Activated T-helper 1 cell treated with anti-CD3 and anti-CD28 coated beads, Interleukin-2, amount 50 U/mL, for 16 hours (primary cell): ENCODE measurements at places on chromosomes 6 and 20.

DNA sequence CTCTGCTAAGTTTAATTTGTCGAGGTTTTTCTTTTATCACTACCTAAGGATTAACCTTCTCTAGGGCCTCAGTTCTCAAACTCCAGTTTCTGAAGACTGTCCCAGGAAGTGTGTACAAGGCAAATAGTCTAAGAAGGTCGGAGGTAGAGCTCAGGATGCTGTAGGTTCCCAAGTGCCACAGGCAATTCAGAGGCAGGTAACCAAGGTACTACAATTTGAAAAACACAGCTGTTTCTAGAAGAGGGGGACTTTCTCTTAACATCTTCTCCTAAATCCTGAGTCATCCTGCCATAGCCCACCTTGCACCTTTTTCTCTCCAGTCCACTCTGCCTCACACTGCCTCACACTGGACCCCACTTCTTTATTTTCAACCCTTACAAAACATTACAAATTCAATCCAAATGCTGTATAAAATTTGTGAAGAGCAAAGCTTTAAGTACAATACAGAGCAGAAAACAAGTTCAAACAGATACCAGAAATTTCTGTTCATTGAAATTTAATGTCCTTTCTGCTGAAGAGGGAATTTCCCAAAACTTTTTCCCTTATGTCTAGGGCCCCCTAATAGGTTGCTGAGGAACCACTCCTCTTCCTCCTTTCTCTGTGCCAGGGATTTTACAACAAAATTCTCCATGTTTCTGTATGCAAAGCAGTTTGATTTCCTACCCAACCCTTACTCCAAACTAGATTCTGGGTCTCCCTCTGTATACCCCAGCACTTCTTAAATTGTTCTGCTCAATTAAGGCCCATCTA is 43.0 kb downstream of the FRK start:
- no peak for DNase-seq

DNA sequence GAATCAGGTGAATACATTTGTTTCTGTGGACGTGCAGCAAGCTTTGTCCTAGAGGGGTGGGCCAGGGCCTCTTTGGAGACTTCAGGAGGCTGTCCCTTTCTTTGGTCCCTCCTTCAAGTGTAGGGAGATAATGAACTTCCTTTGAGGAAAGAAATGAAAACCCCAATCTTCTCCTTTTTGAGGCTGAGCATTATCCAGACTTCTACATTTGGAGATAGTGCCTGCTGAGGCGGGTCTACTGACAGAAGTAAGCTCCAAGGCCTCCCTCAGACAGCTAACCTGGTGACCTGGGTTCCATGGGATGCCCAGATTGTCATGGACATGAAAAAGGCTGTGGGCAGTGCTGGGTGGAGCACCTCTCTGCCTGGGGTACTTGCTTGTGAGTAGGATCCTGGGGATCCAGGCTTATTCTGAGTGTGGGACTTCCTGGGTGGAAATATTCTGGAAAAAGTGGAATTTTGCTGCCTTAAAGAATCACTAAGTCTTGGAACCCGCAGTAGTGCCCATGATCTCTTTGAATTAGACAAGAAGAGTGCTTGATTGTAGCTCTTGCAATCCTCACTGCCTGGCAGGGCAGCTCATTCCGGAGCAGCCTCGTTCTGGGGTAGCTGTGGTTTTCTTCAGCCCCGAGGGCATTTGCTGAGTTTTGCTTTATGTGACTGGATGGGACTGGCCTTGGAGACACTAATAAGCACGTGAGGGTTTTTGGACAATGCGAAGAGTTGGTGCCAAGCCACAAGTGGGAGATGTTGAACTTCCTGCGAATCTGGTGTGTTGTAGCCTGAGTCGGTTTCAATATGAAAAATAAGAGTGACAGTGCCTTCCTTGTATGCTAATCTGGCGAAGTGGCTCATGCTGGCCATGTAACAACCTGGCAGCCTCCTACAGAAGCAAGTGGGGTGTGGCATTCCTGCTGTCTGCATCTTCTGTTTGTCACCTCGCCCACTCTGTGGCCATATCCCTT is 28.1 kb downstream of the SNRNP48 start:
- DNase-seq: no peak

- no peak for DNase-seq
Measured at GRCh38 chr20:62699741-62700140, 8.9 kb upstream of the NTSR1 start.

- DNase-seq: no peak
Measured at GRCh38 chr6:167858086-167858591, 31.4 kb downstream of the AFDN start.

GRCh38 chr6:27736686-27737085 is 175.5 kb downstream of the OR2B2 start:
- DNase-seq: no peak

DNA sequence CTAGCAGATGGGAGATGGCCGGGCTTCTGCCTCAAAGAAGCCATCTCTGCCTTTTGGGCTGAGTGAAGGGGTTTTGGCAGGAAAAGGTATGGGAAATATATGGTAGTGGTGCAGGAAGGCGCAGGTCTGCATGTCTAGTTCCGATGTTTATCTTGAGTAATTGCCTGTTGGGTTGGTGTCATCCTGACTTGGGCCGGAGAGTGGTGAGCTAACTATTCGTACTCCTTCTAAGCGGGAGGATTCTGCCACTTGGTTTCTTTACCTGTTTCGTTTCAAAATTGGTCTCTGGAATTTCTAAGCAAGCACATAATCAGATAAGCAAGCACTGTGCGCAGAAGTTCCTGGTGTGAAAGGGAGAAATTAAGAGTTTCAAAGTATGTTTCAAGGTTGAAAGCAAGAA is 229.6 kb downstream of the SAMD5 start:
- no peak for DNase-seq

- no peak for DNase-seq
Measured at GRCh38 chr20:3749689-3750531, 17.4 kb downstream of the HSPA12B start.

DNA sequence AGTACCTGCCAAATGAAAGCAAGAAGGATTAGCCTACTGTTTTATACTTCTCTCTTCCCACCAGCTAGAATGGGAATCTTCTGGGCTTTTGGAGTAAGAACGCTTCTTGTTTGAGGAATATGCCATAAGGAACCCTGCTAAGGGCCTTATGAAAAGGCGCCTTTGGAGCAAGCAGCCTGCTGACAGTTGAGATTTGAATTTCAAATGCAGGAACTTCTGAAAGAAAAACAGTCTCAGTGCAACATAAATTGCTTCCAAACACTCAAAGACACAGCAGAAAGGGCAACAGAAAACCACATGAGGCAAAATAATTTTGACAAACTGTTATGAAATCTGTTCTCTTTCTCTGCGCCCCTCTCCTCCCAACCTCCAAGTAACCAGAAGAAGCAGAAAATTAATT is 149.4 kb upstream of the B3GAT2 start:
- no peak for DNase-seq

GRCh38 chr6:157080986-157081391 is 242.3 kb downstream of the TMEM242 start:
- DNase-seq: no peak

DNA sequence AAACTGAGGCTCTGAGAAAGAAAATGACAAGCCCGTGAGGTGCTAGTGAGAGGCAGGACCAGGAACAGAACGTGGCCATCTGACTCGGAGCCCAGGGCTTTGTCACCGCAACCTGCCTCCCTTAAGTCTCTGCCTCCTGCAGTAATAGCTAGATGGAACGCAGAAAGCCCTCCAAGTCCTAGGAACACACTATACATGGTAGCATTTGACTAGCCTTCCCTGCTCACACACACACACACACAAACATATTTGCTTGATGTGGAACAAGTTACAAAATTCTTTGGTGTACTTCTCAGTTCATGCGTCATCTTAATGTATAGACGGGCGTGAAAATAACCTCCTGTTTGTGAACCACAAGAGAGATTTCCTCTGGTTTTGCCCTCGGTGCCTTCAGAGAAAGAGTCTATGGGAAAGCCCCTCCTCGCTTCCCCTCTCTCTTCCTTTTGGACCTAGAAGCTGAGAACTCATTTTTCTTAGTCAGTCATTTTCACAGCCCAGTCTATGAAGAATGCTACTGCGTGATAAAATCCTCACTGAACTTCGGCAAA is 38.8 kb downstream of the C6orf52 start:
- DNase-seq: no peak

- DNase-seq: no peak
Measured at GRCh38 chr6:49606721-49607390, 29.8 kb downstream of the RHAG start.

GRCh38 chr6:163670336-163670735 is 255.8 kb downstream of the QKI start:
- DNase-seq: no peak

DNA sequence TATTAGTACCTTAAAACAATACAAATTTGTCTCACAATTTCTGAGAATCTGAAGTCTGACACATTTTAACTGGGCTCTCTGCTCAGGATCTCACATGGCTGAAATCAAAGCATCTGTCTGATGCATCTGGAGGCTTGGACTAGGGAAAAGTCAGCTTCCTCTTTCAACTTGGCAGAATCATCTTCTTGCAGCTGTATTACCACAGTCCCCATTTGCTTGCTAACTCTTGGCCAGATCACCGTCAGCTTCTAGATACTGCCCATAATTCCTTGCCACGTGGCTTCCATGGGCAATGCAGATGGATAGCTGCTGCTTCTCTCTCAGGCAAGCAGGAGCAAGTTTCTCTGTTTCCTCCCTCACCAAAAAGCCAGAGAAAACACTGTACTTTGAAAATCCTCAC is 1106.4 kb upstream of the CITED2 start:
- DNase-seq: no peak

- DNase-seq: no peak
Measured at GRCh38 chr6:93417421-93418013, 1.8 kb downstream of the EPHA7 start.

DNA sequence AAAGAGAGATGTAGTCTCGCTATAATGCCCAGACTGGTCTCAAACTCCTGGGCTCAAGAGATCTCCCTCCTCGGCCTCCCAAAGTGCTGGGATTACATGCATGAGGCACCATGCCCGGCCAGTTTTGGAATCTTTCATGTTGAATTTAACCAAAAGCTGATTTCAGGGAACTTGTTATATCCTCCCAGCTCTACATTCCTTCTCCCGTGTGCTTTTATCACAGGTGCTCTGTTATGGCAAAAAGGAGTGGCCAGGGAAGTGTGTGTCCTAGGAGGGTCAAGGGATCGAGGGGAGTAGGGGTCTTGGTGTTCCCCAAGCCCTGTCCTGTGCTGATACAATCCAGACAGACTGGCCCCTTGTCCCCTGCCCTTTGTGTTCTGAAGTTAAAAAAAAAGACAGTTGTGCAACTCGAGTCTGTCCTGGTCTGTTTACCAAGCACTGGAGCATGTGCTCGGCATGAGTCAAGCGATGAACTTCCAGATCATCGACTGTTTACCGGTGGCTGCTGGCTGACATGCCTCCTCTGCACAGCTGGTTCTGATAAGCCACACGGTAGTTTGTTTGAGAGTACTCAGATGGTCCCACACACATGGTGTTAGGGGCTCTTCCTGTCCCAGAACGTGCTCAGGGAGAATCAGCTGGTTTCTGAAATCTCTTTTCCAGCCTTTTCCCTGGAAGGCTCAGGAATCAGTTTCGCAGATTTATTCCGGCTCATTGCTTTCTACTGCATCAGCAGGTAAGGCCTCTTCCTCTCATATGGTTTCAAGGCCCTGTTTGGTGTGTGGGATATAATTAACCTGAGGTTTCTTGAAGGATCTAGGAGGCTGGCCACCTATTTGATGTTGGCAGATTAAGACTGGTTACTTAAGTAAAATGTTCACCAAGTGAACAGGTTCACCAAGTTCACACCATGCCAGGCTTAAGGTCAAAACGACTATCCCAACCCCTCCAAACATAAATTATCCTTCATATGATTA is 52.6 kb upstream of the NAA20 start:
- DNase-seq: no peak

DNA sequence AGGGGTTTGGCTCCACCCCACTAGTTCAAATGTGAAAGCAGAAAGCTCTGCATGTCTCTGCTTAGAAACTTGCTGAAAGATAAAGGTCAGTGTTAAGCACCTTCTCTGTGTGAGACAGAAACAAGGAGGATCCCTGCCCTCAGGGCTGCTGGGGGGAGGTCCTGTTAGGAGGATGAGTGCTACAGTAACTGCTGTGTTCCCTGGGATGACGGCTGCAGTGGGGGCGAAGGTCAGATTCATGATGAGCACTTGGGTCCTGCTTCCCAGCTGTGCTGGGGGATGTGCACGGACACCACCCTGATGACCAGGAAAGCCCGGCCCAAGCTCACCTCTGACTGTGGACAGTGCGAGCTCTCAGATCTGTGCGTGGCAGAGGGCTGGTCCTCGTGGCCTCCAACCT is 252.6 kb downstream of the DLL1 start:
- no peak for DNase-seq

GRCh38 chr20:19975436-19975799 is 41.7 kb upstream of the NAA20 start:
- DNase-seq: no peak

GRCh38 chr6:33206864-33207551 is 1.3 kb upstream of the RING1 start:
- no peak for DNase-seq

- DNase-seq: no peak
Measured at GRCh38 chr20:62488470-62488869, 12.7 kb upstream of the GATA5 start.

DNA sequence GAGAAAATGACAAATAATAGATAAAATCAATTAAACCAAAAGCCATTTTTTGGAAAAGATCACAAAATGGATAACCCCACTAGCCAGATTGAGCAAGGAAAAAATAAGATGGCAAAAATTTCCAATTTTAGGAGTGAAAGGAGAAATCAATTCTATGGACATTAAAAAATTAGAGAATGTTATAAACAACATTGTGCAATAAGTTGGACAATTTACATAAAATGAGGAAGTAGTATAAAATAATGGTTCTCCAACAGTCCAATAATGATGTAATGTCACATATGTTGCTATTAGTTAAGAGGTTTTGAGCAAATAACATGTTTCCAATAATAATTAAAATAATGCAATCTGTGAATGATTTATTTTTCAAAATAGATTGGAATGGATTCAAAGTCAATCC is 3.1 kb upstream of the SNAP91 start:
- DNase-seq: no peak

- no peak for DNase-seq
Measured at GRCh38 chr6:166533205-166533824, 53.2 kb downstream of the RAMACL start.

DNA sequence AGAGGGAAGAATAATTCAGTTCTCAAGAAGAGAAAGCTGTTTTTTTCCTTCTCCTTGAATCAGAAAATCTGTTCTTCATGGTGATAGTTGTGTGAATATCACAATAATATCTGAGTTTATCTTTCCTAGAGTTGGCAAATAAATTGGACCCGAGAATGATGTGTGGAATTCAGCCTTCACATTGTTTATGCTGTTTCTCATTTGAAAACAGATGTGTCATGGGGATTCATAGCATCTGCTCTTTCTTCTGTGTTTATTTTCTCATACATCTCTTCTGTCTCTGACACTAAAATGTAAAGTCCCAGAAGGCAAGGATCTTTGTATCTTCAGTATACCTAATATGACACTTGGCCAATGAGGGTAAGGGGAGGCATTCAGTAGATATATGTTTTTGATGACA is 103.6 kb upstream of the SGK1 start:
- DNase-seq: no peak

- DNase-seq: no peak
Measured at GRCh38 chr6:139568956-139569538, 194.6 kb upstream of the CITED2 start.
